ENCODE measurements at places on chromosomes 6 and 20.
A peak's percentile ranks its signal among the peaks of the same experiment; 100 is the strongest.

DNA sequence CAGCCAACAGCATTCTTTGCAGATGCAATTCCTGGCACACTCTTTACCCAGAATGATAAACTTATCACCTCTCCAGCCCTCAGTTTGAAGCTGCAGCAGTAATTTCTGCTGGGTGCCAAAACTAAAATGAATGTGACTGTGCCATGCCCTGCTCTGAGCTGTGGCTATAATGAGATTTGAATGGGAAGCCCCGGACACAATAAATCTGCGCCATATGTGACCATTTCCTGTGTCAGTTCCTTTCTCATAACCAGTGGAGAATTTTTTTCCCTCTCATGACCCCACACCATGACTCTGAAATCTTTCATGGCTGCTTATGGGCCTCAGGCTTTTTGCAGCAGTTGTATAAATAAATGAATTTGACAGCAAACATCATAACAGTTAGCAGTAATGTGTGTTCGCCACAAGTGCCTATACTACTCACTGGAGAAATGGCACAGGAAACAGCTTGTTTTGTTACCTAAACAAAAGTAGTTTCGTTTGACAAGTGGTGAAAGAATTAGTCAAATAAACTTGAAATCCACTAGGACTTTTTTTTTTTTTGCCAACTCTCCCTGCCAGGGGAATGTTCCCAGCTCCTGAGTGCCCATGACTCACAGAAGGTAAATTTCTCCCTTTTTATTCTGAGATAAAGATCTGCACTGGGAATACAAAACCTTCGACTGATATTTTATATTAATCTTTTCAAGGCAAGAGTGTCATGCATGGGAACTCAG is 408.4 kb downstream of the PKHD1 start:
- no peaks in the 10 kb centered on the region for H3K27me3 ChIP-seq
- H3K4me1 ChIP-seq, result no peaks in the 10 kb centered on the region
- H3K4me3 ChIP-seq, result no peak overlapping the region
- DNase-seq, result no peak

DNA sequence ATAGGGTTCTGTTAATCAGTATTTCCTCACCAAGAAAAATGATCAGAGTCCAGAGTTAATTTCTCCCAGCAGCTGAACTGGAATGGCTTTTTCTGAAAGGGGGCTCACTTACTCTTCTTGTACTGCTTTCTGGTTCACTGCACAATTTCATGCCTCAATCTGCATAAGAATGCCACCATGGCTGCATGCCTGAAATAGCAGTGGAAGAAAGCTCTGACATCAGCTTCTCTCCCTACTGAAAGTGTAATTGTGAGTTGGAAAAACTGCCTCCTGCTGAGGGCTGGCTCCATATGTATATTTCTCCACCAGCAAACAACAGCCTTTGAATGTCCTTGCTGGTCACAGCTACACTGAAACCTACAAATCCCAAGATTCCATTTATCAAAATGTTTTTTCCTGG is 1027.2 kb upstream of the GJE1 start:
- no peaks in the 10 kb centered on the region for H3K27me3 ChIP-seq
- no peaks in the 10 kb centered on the region for H3K36me3 ChIP-seq
- H3K27ac ChIP-seq, result no peak overlapping the region
- no peak overlapping the region for H3K4me3 ChIP-seq
- DNase-seq, result no peak

DNA sequence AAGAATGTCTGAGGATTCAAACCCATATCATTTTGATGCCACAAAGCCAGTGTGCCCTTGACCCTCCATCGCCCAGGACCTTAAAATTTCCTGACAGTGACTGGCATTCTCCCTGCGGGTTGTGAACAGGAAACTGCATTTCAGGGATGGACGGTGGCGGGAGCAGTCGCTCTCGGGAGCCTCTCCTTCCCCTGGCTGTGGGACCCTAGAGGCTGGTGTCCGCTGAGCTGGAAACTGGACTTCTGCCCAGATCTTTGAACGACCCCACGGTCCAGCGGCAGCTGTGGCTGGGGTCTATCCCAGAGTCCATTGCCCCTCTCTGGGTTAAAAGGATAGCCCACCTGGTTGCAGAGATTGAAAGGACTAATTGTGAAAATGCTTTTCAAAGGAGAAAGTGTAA is 1.4 kb upstream of the SEC63 start:
- H3K4me1 ChIP-seq, result peaks cover 8% of the 10 kb centered on the region
- no peaks in the 10 kb centered on the region for H3K36me3 ChIP-seq
- DNase-seq, result no peak
- H3K27ac ChIP-seq, result no peak overlapping the region
- H3K4me3 ChIP-seq, result no peak overlapping the region

DNA sequence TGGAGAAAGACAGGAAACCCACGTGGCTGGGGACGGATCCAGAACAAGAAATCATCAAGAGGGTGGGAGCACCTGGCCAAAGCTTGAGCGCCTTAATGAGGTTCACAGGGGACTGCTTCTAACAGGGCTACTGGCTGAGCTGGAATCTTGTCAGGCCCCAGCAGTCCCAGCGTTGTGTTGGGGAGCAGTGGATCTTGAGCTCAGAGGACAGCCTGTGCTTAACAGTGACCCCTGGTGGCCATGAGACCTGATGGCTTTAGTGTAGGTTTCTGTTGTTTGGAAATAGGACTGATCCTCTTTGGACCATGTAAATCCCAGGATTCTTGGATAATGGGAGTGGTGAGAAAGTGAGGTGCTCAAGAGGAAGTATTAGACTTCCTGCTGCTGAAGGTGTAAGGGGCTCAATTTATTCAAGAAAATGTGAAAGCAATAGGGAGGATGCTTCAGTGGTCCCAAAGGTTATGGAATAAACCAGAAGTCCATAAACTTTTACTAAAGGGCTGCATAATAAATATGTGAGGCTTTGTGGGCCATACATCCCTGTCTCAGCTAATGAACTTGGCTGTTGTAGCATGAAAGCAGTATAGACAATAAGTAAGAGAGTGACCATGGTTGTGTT is 216.2 kb downstream of the NFATC2 start:
- no peaks in the 10 kb centered on the region for H3K36me3 ChIP-seq
- no peak overlapping the region for H3K4me3 ChIP-seq
- H3K27me3 ChIP-seq, result no peaks in the 10 kb centered on the region
- H3K4me1 ChIP-seq, result no peaks in the 10 kb centered on the region
- DNase-seq, result peak; percentile 41

DNA sequence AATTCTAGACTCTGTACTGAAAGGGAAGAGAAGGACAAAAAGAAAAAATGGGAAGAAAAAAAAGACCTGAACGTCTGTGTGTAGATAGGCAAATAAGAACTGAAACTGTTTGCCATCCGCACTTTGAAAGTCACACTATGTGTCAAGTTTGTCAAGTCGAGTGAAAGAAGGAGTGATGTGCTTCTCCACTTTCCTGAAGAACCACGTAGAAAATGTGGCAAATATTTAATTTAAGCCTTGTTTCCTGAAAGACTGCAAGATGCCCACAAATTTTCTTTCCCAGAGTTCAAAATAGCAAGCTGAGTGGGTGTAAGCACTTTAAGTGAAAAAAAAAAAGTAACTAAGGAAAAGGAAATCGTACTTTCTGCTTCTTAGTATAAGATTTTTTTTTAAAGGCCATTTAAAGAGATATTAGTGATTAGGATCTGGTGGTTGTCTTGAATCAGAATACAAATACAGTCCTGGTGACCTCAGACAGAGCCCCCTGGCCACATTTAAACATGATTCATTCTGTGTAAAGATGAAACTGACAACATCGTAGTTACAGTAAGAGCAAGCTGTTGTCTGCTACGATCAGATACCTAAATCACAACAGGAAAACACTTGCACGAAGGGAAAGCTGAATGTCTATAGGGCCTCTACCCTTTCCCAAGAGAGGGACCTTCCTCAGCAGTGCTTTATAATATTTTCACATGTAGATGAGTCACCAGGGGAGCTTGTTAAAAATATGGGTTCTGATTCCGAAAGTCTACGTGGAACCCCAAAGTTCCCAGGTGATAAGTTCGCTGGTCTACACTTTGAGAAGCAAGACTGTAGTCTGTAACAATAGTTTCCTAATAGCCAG is 102.3 kb downstream of the HIVEP2 start:
- peaks cover 22% of the 10 kb centered on the region for H3K4me1 ChIP-seq
- H3K27me3 ChIP-seq, result no peaks in the 10 kb centered on the region
- H3K4me3 ChIP-seq, result peak overlapping the region; percentile 19
- no peak for DNase-seq
- H3K36me3 ChIP-seq, result no peaks in the 10 kb centered on the region
- H3K27ac ChIP-seq, result peak overlapping the region; percentile 56

GRCh38 chr6:18465410-18466154 is 78.4 kb downstream of the RNF144B start:
- no peaks in the 10 kb centered on the region for H3K4me1 ChIP-seq
- no peaks in the 10 kb centered on the region for H3K27me3 ChIP-seq
- DNase-seq, result no peak
- H3K36me3 ChIP-seq, result no peaks in the 10 kb centered on the region
- H3K4me3 ChIP-seq, result no peak overlapping the region

- H3K4me1 ChIP-seq, result no peaks in the 10 kb centered on the region
- no peaks in the 10 kb centered on the region for H3K27me3 ChIP-seq
- H3K27ac ChIP-seq, result no peak overlapping the region
- no peaks in the 10 kb centered on the region for H3K36me3 ChIP-seq
Measured at GRCh38 chr6:16473908-16474771, 235.8 kb downstream of the GMPR start.

GRCh38 chr6:44624936-44625573 is 237.5 kb downstream of the CDC5L start:
- no peaks in the 10 kb centered on the region for H3K36me3 ChIP-seq
- no peak overlapping the region for H3K27ac ChIP-seq
- H3K4me1 ChIP-seq, result no peaks in the 10 kb centered on the region
- no peak overlapping the region for H3K4me3 ChIP-seq
- H3K27me3 ChIP-seq, result no peaks in the 10 kb centered on the region

DNA sequence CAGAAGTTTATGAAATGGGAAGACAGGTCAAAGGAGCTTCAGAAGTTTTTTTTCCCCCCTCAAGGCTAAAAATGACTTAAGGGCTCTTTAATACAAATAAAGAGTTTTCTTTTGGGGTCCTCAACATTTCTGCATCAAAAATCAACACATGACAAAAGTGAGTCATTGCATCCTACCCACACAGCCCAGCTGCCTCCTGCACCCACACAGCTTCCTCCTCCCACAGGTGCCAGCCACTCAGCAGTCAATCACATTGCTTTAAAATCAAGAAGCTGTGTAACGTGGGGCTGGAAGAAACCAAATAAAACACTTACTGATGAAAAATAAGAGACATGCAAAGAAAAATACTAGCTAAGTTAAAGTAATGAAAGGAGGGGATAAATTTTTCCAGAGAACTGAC is 68.5 kb downstream of the MAP3K5 start:
- no peak overlapping the region for H3K4me3 ChIP-seq
- H3K4me1 ChIP-seq, result peaks cover 12% of the 10 kb centered on the region
- no peak for DNase-seq
- H3K27me3 ChIP-seq, result no peaks in the 10 kb centered on the region
- no peaks in the 10 kb centered on the region for H3K36me3 ChIP-seq

DNA sequence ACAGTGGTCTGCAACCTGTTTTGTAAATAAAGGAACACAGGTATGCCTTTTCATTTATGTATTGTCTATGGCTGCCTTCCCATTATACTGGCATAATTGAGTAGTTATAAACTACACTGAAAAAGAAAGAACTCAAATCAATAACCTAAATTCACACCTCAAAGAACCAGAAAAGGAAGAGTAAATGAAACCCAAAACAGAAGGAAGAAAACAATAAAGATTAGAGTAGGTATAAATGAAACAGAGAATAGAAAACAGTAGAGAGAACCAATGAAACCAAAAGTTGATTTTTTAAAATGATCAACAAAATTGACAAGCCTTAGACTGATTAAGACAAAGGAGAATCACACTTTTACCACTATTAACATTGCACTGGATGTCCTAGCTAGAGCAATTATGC is 34.7 kb downstream of the FAM184A start:
- no peak overlapping the region for H3K27ac ChIP-seq
- H3K4me3 ChIP-seq, result no peak overlapping the region
- H3K36me3 ChIP-seq, result no peaks in the 10 kb centered on the region
- DNase-seq, result no peak
- H3K27me3 ChIP-seq, result no peaks in the 10 kb centered on the region

DNA sequence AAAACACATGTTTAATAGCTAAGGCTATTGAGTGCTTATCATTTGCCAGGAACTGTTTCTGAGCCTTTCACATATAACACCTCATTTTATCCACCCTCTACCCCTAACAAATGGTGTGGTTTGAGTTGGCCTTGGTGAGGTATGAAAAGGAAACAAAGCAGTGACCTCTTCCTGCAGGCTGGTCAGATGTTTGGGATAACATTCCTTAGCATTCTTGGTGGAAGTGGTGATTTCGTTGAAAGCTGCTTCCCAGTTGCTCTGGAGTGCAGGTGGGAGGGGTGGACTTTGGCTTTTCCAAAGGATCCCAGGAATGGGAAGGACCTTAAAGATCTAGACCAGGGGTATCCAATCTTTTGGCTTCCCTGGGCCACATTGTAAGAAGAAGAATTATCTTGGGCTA is 41.3 kb downstream of the CARMIL1 start:
- no peaks in the 10 kb centered on the region for H3K27me3 ChIP-seq
- peaks cover 5% of the 10 kb centered on the region for H3K4me1 ChIP-seq
- no peak for DNase-seq
- no peak overlapping the region for H3K4me3 ChIP-seq
- no peaks in the 10 kb centered on the region for H3K36me3 ChIP-seq
- H3K27ac ChIP-seq, result no peak overlapping the region

DNA sequence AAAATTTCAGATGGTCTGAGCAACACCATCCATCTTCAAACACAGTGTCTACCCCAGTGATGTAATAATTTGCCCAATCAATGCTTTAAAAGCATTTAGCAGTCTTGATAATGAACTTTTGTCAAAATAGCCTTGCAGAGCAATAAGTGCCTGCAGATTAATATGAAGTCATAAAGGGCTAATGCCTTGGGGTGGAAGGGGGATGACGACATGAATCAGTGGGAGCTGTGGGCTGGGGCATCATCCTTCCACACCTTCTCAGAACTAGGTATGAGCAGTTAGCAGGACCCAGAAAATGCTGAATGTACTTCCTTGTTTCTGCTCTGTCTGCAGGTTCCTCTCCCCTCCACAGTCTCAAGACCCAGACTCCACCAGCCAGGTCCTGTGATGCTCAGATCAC is 166.2 kb upstream of the MAFB start:
- H3K36me3 ChIP-seq, result no peaks in the 10 kb centered on the region
- H3K4me1 ChIP-seq, result peaks cover under 1% of the 10 kb centered on the region
- H3K4me3 ChIP-seq, result no peak overlapping the region
- DNase-seq, result no peak
- H3K27me3 ChIP-seq, result no peaks in the 10 kb centered on the region

Data from adrenal gland (tissue), 19 donors.